ENCODE measurements at places on chromosomes 2 and 18.

DNA sequence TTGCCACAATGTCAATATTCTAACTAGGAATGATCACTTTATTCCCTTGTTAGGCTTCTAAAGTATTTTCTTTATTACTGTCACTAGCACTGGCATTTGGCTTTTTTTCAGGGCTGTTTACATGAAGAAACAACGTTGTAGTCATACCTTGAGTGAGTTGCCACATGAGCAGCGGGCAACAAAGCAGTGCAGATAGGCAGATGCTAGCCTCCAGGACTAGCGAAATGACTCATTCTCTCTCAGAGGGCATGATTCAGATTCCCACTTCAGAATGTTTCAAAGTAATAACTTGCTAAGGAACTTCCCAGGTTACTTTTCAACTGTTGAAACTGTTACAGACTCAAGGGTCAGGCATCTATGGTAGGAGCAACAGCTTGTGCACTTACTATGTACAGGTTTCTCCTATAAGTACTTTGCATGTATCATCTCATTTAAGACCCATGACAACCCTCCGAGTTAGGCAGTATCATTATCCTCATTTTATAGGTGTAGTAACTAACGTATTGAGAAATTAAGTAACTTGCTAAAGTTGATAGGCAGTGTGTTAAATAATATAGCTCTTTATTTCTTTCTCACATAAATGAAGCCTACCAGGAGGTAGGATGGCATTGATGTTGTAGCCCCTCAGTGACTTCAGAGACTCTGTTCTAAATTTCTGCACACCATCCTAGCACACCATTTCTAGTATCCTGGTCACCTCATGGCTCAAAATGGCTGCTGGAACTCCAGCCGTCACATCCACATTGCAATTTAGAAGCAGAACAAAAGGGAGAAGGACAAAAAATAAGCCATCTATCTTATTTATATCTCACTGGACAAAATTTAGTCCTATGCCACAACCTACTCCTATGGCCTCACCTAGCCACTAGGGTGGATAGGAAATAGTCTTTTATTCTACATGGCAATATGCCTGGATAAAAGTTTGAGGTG is 83.3 kb downstream of the ICOS start:
- DNase-seq: peak; percentile 25

DNA sequence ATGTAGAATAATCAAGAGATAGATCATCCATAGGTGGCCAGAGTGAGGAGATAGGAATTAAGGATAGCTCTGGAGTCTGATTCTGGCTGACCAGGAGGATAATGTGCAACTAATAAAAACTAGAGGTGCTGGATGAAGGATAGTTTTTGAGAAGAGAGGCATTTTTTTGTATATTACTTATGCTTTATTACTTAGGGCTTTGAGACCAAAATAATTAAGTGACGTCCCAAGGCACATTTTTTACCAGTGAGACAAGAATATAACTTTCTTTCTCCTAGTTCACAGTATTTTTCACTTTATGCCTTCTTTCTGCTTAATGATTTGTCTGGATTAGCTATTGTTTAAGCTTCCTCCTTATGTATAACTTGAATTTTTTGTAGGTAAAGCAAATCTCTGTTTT is 756.6 kb downstream of the TSN start:
- no peak for DNase-seq

DNA sequence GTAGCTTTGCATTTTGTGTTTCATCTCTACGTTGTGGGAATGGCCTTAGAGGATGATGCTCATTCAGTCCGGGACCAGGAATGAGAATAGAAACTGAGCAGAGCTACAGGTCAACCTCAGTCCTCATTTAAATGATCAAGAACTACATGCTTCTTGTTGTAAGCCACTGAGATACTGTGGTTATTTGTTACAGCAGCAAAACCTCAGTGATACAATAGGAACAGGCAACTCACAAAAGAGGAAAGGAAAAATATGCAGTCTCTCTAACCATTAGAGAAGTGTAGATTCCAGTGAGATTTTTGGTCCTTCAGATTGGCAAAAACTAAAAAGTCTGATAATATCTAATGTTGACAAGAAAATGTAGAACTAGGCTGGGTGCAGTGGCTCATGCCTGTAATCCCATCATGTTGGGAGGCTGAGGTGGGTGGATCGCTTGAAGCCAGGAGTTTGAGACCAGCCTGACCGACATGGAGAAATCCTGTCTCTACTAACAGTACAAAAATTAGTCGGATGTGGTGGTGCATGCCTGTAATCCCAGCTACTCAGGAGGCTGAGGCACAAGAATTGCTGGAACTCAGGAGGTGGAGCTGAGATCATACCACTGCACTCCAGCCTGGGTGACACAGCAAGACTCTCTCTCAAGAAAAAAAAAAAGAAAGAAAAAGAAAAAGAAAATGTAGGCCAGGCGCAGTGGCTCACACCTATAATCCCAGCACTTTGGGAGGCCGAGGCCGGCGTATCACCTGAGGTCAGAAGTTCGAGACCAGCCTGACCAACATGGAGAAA is 13.3 kb downstream of the CHCHD5 start:
- no peak for DNase-seq

DNA sequence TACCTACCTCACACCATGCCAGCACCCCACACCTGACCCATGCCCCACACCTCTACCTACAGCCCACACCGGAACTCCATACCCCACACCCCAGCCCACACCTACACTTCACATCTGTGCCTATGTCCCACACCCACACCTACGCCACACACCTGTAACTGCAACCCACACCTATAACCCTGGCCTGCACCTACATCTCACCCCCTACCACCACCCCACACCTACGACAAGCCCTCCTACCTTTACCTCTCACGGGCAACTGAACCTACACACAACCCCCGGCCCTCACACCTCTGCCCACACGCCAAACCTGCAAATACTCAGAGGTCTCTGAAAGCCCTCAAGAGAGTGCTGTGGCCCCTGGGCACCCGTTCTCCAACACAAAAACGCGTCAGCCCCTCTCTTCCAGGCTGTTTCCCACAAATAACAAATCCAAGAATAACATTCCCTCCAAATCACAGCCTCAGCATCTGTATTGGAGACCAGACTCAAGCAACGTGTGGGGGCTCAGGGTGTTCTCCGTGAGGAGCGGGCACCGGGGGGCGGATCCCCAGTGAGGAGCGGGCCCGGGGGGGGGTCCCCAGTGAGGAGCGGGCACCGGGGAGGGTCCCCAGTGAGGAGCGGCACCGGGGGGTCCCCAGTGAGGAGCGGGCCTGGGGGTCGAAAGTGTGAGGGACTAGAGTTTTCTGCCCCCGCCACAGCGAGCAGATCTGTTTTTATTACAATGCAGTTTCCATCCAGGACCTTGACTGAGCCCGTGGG is 33.4 kb downstream of the SLC66A2 start:
- DNase-seq: no peak

DNA sequence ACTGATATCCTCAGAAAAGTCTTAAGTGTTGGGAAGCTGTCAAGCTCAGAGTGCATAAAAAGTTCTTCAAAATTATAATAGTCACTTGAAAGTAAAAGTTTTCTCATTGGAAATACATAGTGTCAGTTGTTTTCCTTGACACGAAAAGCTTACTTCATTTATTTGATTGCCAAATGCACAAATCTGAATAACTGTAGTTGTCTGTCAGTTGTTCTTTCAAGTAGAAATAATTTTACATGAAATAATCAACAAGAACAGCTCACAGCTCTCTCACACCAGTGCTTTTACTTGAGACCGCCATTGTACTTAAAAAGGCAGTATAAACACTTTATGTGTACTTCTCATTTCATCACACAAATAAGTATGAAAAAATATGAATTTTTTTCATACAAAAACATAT is 163.3 kb upstream of the NXPH2 start:
- DNase-seq: no peak

DNA sequence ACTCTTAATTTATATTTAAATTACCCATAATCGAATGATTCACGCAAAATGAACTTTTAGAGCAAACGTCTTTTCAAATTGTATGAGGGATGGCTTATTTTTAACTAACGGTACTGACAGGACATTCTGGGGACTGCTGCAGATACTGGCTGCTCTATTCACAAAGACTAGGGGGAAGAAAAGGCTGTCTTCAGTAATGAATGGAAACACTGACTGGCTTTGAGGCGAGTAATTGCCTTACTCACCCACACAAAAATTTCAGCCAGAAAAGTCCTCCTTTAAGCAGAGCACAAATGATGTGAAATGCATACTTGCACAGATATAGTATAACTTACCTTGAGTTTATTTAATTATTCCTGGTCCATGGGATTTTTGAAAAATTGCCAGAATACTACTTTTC is 852.6 kb downstream of the DPP10 start:
- DNase-seq: no peak

- no peak for DNase-seq
These were observed 25.9 kb upstream of the STEAP3 start for GRCh38 chr2:119197529-119198239.

DNA sequence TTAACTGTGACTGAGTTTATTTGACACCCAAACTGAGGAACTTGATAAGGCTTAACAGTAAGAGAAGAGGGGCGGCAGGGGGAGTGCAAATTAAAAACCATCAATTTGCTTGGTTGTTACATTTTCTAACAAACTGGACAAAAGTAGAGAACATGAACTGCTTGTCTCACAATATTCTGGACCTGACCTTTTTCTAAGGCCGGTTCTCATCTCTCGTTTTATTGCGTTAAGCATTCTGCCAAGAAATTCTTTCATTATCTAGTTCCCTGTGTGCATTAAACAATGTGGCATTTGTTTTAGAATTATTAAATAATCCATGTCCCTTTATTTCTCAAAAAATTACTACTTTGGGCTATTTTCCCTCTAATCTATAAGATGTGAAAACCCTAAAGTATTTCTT is 565.2 kb upstream of the PKDCC start:
- DNase-seq: no peak

DNA sequence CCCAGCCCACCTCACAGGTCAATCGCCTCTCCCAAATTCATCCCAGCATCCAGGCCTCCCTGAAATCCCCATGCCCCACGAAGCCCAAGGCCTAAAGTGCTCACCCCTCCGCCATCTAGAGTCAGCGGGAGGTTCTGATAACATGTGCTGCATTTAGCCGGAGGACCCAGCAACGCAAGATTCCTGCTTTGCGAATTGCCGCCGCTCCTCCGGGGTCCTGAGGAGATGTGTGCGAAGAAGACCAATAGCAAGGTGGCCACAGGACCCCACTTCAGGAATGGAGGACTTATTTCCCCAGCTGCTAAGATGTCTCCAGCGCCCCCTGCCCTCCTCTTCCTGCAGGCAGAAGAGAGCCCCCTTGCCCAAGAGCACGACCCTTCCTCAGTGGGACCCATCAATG is 120.8 kb upstream of the GLI2 start:
- DNase-seq: no peak

GRCh38 chr2:116510117-116510671 is 1304.3 kb upstream of the DDX18 start:
- no peak for DNase-seq

- no peak for DNase-seq
These were observed 1.1 kb downstream of the KCNJ3 start for GRCh38 chr2:154699575-154699930.

GRCh38 chr2:238942726-238943300 is 94.9 kb downstream of the TWIST2 start:
- no peak for DNase-seq

All from AG20443 (cell line).